ENCODE measurements at places on chromosomes 13 and 19. TPM values are rescaled to one million over a fixed set of nuclear protein-coding genes. Genes with fewer than 3 reads are reported as not detected.

DNA sequence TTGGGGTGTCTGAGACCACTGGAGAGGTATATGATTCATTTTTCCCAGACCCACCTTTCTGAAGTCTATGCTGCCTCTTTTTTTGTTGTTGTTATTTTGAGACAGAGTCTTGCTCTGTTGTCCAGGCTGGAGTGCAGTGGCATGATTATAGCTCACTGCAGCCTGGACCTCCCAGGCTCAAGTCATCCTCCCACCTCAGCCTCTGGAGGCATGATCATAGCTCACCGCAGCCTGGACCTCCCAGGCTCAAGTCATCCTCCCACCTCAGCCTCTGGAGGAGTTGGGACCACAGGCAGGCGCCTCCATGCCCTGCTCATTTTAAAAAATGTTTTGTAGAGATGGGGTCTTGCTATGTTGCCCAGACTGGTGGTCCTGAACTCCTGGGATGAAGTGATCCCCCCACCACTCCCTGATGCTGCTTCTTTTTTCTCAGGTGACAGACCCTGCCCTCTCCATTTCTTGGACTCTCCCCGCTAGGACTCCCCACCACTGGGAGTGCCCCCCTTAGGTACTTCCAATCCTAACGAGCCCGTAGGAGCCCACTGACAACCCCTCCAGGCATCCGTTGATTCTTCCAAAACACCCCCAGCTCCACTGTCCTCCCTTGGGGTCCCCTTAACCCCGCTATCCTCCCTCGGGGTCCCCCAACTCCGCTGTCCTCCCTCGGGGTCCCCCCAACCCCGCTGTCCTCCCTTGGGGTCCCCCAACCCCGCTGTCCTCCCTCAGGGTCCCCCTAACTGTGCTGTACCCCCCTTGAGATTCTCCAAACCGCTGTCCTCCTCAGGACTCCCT, 45.4 kb downstream of the ARHGEF18 start:
- no peaks in the 10 kb centered on the region for H3K27me3 ChIP-seq
- H3K27ac ChIP-seq: peak overlapping the region; percentile 82
- no peak for DNase-seq
- peaks cover 6% of the 10 kb centered on the region for H3K4me1 ChIP-seq
- peak overlapping the region; percentile 96 for H3K4me3 ChIP-seq

- H3K27me3 ChIP-seq: peaks cover 66% of the 10 kb centered on the region
- peaks cover 37% of the 10 kb centered on the region for H3K4me1 ChIP-seq
- DNase-seq: no peak
- no peak overlapping the region for H3K4me3 ChIP-seq
- no peaks in the 10 kb centered on the region for H3K36me3 ChIP-seq
Observed at GRCh38 chr13:78607409-78608251, 4.3 kb upstream of the POU4F1 start.

DNA sequence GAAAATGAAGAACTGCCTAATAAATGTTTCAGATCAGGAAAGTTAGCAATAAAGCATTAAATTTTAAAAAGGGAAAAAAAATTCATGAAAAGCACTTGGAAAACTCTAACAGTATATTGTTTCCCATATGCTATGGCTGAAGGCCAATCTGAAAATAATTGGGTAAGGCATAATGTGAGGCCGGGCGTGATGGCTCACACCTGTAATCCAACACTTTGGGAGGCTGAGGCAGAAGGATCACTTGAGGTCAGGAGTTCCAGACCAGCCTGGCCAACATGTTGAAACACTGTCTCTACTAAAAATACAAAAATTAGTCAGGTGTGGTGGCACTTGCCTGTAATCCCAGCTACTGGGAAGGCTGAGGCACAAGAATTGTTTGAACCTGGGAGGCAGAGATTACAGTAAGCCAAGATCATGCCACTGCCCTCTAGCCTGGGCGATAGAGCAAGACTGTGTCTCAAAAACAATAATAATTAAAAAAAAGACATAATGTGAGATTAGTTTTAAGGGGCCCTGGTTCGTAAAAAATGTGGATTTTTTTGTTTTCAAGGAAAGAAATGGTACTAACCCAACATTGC, 15.2 kb downstream of the INTS6 start:
- H3K27ac ChIP-seq: no peak overlapping the region
- no peak for DNase-seq
- H3K36me3 ChIP-seq: peaks cover 17% of the 10 kb centered on the region
- no peaks in the 10 kb centered on the region for H3K27me3 ChIP-seq

DNA sequence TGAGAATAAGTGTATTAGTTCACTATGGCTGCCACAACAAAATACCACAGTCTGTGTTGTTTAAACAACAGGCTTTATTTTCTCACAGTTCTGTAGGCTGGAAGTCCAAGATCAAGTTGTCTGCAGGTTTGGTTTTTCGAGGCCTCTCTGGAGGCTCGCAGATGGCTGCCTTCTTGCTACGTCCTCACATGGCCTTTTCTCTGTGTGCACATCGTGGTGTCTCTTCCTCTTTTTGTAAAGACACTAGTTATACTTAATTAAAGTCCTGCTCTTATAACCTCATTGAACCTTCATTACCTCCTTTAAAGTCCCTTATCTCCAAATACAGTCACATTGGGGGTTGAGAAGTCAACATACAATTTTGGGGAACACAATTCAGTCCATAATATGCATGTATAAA, 10.6 kb downstream of the CSNK1A1L start:
- H3K27ac ChIP-seq: no peak overlapping the region
- no peaks in the 10 kb centered on the region for H3K4me1 ChIP-seq
- no peaks in the 10 kb centered on the region for H3K36me3 ChIP-seq
- no peaks in the 10 kb centered on the region for H3K27me3 ChIP-seq

- H3K4me3 ChIP-seq: no peak overlapping the region
- peaks cover 15% of the 10 kb centered on the region for H3K36me3 ChIP-seq
- DNase-seq: no peak
- H3K4me1 ChIP-seq: no peaks in the 10 kb centered on the region
- H3K27ac ChIP-seq: no peak overlapping the region
Observed at GRCh38 chr19:10818301-10819123, 17.5 kb downstream of the TMED1 start.

GRCh38 chr13:108974686-108975085, 345.3 kb downstream of the MYO16 start:
- H3K27me3 ChIP-seq: no peaks in the 10 kb centered on the region
- H3K4me1 ChIP-seq: no peaks in the 10 kb centered on the region

- no peaks in the 10 kb centered on the region for H3K4me1 ChIP-seq
- DNase-seq: no peak
- no peaks in the 10 kb centered on the region for H3K27me3 ChIP-seq
- no peaks in the 10 kb centered on the region for H3K36me3 ChIP-seq
- no peak overlapping the region for H3K27ac ChIP-seq
Observed at GRCh38 chr19:8129061-8129618, 20.3 kb downstream of the FBN3 start.

DNA sequence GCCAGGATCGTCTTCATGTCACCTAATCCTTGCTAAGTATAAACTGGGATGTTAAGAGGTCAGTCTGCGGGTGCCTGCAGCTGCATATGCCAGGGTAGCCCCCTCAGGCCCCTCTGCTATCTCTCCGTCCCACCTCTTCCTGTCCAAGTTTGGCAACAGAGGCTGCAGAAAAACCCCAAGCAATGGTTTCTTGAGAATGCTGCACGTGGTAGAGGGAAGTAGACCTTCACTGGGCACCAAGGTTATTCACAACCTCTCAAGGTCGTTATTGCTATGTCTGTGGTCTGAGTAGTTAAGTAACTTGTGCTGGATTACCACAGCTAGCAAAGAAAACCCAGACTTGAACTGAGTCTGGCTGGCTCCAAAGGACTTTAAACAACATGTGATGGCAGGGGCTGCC, 77.9 kb upstream of the XPO4 start:
- no peaks in the 10 kb centered on the region for H3K4me1 ChIP-seq
- H3K36me3 ChIP-seq: peaks cover 18% of the 10 kb centered on the region
- DNase-seq: no peak
- H3K27me3 ChIP-seq: no peaks in the 10 kb centered on the region
- no peak overlapping the region for H3K27ac ChIP-seq

- no peaks in the 10 kb centered on the region for H3K36me3 ChIP-seq
- no peak overlapping the region for H3K4me3 ChIP-seq
- peaks cover 82% of the 10 kb centered on the region for H3K27me3 ChIP-seq
- no peak overlapping the region for H3K27ac ChIP-seq
- no peak for DNase-seq
Observed at GRCh38 chr19:50882188-50882587, 8.9 kb downstream of the KLK2 start.

LRFN3 gene
- total RNA-seq: 15.5 TPM

TJP3 gene
- total RNA-seq: 0.63 TPM

ZNF28 gene
- 10.1 TPM for total RNA-seq

CKM gene
- total RNA-seq: not detected

OR4F17 gene
- not detected for total RNA-seq

PROZ gene
- total RNA-seq: not detected
